ENCODE measurements at places on chromosomes 7 and 10.

DNA sequence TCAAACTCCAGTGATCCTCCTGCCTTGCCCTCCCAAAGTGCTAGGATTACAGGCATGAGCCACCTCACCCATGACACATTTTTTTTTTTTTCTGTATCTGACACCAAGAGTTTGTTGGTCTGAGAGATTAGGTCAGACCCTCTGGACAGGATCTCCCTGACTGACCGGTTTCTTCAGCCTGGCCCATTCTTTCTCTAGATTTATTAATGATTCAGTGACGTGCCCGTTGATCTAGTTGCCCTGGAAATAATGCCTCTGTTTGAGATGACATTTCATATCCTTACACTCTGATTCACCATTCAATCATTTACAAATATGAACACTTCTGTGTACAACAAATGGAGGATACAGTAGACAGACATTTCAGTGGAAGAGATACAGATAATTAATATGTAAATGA, 1.4 kb upstream of the ZNF212 start:
- no peak for DNase-seq

DNA sequence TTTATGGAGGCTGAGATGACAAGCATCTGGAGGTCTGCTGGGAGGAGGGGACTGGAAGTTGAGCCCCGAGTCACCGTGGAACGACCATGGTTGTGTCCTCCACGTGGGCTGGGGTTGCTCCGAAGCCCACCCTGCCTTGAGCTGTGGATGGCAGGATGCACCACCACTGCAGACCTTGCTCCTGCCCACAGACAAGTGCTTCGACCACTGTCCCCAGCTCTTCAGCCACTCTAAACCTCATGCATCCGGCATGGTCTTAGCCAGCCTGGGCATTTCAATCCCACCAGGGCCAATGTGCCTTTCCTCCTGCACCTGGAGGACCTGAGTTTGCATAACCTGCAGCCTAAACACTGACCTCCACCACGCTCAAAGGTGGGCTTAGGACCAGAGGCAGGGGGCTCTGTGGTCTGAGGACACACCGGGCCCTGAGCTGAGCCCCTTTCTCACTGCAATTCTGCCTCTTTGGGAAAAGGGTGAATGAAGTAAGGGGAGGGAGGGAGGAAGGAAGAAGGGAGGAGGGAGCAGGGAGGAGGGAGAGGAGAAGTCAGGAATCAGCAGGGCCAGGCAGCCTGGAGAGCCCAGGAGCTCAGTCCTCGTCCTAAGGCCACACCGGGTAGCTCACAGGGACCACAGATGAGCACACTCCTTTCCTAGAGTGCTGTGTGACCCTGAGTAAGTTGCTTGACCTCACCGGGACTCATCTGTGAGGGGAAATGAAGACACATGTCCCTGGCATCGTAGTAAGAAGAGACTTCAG, 44.8 kb upstream of the DNAAF5 start:
- DNase-seq: peak; percentile 27

- no peak for DNase-seq
Measured at GRCh38 chr7:135459951-135460567, 49.8 kb downstream of the CNOT4 start.

GRCh38 chr10:70604106-70604505, 1.6 kb upstream of the PRF1 start:
- no peak for DNase-seq

DNA sequence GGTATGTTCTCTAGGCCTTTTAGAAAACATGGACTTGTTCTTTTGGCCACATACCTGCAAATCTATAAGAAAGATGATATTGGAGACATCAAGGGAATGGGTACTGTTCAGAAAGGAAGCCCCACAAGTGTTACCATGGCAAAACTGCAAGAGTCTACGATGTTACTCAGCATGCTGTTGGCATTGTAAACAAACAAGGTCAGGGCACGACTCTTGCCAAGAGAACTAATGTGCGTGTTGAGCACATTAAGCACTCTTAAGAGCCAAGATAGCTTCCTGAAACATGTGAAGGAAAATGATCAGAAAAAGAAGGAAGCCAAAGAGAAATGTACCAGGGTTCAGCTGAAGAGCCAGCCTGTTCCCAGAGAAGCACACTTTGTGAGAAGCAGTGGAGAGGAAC, 37.1 kb downstream of the SDK1 start:
- no peak for DNase-seq

Data from breast epithelium (tissue), 4 donors.